ENCODE measurements at places on chromosomes 7 and 10.

- DNase-seq: no peak
These were observed 293.4 kb downstream of the GFRA1 start for GRCh38 chr10:115979576-115979975.

DNA sequence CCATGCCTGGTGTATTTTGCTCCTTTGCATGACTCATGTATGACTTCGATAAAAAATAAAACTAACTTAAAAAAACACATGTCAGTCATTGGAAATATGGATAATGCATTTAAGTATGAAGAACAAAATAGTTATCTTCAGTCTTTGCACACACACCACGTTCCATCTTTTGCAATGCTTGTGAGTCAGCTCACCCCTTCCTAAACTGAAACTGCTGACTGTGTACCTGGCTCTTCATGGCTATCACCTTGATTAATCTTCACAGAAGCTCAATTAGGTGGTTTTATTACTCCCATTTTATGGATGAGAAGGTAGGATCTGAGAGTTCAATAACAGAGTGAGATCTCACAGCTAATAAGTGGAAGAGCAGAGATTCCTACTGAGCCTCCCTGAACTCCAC is 79.5 kb downstream of the CARD11 start:
- DNase-seq: no peak

DNA sequence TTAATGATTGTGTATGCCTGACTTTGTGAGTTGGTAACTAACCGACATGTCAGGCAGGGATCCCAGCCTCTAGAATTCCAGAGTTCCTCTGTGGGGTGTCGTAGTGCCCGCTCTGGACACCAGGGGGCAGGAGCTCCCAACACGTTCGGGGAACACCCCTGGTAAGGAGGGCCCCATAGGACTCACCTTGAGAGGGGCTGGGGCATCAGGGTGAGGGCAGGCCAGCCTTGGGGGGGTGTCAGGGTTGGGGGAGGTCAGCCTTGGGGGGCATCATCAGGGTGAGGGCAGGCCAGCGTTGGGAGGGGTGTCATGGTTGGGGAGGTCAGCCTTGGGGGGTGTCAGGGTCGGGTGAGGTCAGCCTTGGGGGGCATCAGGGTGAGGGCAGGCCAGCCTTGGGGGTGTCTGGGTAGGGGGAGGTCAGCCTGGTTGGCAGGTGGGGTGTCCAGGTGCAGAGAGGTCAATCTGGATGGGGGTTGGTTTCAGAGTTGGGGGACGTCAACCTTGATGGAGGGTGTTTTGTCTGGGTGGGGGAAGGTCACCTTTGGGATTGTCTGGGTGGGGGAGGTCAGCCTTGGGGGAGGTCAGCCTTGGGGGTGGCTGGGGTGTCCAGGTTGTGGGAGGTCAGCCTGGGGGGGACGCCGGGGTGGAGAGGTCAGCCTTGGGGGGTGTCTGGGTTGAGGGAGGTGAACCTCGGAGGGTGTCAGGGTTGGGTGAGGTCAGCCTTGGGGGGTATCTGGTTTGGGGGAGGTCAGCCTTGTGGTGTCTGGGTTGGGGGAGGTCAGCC is 45.6 kb upstream of the SUN1 start:
- peak; percentile 98 for DNase-seq

DNA sequence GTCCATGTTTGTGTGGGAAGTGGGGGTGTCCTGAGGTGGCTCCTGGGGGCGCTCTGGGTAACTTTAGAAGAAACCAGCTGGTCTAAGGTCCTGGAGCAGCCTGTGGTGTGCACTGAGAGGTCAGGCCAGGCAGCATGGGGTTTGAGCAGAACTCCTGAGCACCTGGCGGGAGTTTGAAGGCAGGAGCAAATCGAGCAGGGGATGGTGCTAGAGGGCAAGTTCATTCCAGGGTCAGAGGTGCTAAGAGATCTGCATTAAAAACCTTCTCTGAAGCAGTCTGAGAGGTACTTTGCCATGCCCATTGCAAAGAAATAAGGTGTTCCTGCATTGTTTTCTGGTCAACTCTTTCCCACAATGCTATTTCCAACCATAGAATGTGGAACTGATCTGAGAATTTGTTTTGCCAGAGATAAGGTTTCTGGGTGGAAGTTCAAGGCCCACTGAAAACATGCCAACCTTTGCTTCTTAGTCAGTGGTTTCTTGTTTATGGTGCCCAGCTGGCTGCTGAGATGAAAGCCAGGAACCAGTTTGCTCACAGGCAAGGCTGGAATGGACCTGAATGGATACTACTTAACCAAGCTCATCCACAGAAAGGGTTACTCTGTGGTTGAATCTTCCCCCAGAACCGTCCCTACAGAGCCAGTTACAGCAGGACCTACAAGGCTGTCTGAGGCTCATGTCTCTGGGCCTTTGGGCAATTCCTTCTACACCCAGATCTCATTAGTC is 136.3 kb upstream of the TMEM72 start:
- DNase-seq: no peak

DNA sequence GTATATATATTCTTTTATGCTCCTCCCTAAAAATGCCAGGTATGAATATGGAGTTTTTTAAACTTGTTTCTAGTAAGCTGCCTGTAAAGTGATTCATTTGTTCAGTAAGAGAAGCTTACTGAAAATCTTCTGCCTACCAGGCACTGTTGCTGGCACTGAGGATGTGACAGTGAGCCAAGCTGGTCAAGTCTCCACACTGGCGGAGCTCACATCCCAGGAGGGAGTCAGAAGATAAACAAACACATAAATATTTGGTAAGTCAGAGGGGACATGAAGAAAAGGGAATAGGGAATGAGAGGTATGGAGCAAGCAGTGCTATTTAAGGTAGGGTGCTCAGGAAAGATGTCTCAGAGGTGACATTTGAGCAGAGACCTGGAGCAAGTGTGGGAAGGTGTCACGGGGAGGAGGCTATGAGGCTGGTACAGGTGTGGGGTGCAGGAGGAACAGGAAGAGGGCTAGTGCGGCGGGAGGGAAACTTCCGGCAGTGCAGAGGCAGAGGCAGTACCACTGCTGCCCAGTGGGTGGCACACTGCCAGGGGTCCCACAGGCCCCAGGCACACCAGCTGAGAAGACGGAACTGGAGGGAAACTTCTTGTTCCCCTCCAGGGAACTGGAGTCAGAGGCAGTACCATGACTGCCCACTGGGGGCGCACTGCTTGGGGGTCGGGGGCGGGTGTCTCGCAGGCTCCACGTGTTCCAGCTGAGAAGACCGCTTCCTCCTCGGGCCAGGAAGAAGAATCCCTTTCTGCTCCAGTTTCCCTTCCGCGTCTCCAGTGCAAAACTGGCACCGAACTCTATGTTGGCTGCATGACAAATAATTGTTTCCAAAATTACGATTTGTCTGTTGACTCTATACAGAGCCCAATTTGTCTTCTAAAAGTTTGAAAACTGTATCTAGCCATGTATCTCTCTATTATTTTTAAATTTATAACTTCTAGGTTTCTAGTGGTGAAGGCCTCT is 161.0 kb downstream of the TEX36 start:
- peak; percentile 6 for DNase-seq

GRCh38 chr10:73888514-73888913 is 14.2 kb upstream of the CAMK2G start:
- DNase-seq: peak; percentile 5

- no peak for DNase-seq
These were observed 26.4 kb downstream of the GLUD1 start for GRCh38 chr10:87068281-87068680.

DNA sequence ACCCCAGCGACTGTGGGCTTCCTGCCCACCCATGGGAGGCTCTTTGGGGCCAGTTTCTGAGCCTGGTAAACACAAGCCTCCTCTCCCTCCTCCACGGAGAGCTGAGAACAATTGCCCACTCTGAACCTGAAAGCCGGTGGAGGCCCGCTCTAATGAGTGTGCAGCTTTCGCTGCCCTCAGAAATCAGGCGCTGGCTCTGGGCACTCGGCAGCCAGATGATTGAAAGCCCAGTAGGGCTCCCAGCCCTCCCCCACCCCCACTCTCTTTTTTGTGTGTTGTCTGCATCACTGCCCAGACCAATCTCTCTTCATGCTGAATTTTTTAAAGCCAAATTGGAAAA is 438.9 kb downstream of the RPS24 start:
- no peak for DNase-seq

DNA sequence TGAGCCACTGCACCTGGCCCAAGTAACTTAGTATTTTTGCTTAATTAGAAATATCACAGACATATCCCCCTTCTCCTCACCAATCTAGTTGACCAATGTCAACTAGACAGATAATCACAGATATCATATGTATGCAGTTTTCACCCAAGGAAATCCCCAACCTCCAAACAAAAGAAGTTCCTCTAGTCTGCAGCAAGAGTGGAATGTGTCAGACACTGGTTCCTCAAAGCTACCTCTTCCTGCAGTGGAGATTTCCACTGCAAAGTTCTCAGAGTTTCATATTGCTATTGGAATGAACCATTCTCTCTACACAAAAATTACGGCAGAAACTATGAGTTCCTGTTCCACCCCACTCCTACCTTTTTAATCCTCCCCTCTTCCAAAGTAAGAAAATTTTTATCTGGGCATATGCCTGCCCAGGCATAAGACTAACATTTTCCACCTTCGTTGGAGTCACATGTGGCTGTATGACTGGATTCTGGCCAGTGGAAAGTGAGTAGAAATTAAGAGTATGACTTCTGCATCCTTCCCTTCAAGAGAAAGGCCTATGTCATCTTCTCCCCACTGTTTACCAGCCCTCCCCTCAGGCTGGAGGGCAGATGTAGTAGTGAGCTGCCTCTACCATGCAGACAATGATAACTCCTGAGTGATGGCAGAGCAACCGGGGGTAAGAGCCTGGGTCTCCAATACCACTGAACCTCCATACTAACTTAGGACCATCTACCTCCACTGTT is 103.0 kb downstream of the MYOF start:
- no peak for DNase-seq

DNA sequence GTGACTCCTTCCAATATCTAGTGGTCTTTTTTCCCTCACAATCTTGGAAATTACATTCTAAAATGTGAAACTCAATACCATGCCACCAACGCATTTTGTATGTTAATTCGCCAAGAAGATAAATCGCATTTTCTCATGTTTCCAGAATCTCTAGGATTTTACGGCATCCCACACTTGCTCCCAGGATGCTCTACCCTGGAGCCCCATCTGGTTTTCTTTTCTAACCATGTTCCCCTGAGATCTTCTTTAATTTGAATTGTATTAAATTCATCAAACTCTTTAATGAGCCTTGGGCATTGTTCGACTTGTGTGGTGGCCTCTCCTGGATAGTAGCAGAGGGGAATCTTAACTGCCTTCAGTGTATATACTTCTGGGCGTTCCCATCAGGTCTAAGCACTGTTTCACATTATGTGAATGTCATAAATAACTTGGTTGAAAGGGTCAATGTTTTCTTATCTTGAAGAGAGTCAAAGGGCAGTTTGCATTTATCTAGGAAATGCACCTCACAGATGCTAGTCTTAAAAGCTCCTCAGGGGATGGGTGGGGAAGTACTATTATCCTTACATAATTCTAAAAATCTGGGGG is 169.1 kb upstream of the MEOX2 start:
- no peak for DNase-seq

DNA sequence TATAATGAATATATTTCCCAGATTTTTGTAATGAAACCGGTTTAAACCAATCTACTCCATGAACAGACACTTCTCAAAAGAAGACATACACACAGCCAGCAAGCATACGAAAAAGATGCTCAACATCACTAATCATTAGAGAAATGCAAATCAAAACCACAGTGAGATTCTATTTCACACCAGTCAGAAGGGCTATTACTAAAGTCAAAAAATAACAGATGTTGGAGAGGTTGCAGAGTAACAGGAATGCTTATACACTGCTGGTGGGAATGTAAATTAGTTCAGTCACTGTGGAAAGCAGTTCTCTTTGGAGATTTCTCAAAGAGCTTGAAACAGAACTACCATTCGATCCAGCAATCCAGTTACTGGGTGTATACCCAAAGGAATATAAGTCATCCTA is 240.7 kb downstream of the TSPAN12 start:
- DNase-seq: no peak

GRCh38 chr7:130401578-130401977 is 21.3 kb downstream of the CPA1 start:
- no peak for DNase-seq

GRCh38 chr10:49163741-49164140 is 24.4 kb downstream of the TMEM273 start:
- no peak for DNase-seq

- DNase-seq: no peak
These were observed 108.1 kb downstream of the GRID1 start for GRCh38 chr10:86258499-86258898.

DNA sequence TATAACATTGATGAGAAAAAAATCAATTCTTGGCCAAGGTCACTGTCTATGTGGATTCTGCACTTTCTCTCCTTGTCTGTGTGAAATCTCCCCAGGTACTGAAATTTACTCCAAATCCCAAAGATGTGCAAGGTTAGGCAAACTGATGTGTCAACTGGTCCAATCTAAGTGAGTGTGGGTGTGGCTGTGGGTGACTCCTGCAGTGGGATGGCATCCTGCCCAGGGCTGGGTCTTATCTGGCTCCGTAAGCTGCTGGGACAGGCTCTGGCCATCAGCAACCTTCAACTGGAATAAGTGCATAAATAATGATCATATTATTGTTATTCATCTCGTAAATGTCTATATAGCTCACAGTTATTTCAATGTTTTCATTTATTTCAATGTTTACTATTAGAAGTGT is 79.3 kb downstream of the JCAD start:
- no peak for DNase-seq

DNA sequence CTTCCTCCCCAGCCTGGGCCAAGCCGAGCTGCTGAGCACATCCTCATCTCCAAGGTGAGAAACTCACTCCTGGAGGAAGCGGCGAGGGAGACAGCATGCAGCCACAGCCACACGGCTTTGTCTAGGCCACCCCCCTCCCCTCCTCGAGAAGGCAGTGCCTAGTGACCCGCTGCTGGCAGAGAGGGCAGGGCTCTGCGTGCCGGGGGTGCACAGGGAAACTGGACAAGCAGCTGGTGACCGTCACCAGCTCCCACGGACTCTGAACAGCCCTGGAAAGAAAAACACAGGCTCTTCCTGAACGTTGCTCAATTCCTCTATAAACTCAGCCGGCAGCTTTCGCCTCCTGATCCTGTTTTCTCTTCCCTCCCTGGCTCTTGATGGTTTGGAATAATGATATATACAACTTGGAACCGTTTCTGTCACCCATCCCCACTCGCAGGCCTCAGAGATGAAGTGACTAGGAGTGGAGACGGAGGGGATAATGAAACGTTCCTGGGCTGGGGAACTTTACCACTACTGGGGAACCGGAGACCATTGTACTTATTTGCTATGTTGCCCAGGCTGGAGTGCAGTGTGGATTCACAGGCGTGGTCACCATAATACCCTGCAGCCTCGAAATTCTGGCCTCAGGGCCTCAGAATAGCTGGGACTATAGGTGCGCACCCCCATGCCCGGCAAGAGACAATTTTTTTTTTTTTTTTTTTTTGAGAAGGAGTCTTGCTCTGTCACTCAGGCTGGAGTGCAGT is 19.3 kb downstream of the PAPOLB start:
- DNase-seq: no peak

- no peak for DNase-seq
These were observed 60.0 kb downstream of the POLR1F start for GRCh38 chr7:19648791-19649190.

DNA sequence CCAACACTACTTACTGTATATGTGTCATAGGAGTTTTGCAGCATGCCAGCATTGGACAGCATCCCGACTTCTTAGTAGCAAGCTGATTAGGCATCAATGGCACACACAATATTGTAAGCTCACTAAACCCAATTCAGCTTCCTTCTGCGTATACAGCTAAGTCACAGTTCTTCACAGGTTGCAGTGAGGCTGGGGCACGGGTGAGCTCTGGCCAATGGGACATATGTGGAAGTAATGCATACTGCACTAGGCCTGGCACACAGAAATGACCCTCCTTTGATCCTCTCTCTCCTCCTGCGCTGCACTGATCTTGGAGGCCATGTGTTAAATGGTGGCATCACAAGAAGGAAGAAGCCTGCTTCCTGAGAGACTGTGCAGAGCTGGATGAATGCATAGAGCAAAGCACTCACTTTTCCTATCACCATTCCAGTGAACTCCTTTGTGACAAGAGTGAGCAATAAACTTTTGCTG is 11.9 kb downstream of the RAB11FIP2 start:
- DNase-seq: no peak
